H7 (cell line): ENCODE measurements at places on chromosomes 5 and 9. TPM values are rescaled to one million over a fixed set of nuclear protein-coding genes. Genes with fewer than 3 reads are reported as not detected.

Gene LSM11
- 4.6 and 6.5 TPM in 2 replicates for total RNA-seq

GRCh38 chr9:135320331-135320730 lies 159.3 kb upstream of the PPP1R26 start:
- peak; percentile 13 for DNase-seq

- no peak for DNase-seq
Observed at GRCh38 chr5:62354028-62354874, 48.2 kb downstream of the KIF2A start.

GRCh38 chr9:33354651-33355211 lies 47.6 kb downstream of the AQP7 start:
- no peak for DNase-seq

GRCh38 chr9:113219186-113219936 lies 1.7 kb downstream of the FKBP15 start:
- DNase-seq = no peak

GRCh38 chr5:106730912-106731311 lies 939.8 kb downstream of the EFNA5 start:
- no peak for DNase-seq

DNA sequence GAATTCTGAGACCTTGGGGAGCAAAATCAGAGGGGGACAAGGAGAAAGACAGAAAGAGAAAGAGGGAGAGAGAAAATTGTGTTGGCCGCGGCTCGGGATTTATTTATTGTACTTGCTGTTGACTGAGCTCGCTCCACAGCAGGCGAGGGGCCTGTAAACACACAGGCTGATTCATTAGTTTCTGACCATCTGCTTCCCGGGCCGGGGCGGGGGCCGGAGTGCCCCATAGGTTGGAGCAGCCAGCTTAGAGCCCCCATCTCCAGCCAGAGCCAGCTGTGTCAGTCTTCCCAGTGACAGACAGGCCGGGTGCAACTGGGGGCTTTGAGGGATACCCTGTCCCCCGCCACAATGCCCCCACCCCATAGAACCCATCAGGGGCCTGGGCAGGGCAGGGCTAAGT lies 30.9 kb downstream of the NTNG2 start:
- DNase-seq = no peak

Gene SLIT3
- total RNA-seq = 0.48 and 0.97 TPM in 2 replicates

Gene FBLL1
- 3.3 and 4.0 TPM in 2 replicates for total RNA-seq

- no peak for DNase-seq
Observed at GRCh38 chr9:71941998-71942567, 30.6 kb downstream of the C9orf85 start.

DNA sequence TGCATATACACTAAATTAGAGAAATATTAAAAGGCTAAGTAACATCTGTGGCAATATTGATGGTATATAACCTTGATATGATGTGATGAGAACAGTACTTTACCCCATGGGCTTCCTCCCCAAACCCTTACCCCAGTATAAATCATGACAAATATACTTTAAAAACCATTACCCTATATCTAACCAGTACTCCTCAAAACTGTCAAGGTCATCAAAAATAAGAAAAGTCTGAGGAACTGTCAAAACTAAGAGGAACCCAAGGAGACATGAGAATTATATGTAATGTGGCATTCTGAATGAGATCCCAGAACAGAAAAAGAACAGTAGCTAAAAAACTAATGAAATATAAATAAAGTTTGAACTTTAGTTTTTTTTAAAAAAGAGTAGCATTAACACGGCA lies 7.3 kb upstream of the IFNB1 start:
- no peak for DNase-seq

- DNase-seq = no peak
Observed at GRCh38 chr5:63255594-63255993, 677.0 kb downstream of the LRRC70 start.

GRCh38 chr9:18184401-18184800 lies 289.6 kb upstream of the ADAMTSL1 start:
- no peak for DNase-seq

Gene GRM6
- not detected in 2 replicates for total RNA-seq

DNA sequence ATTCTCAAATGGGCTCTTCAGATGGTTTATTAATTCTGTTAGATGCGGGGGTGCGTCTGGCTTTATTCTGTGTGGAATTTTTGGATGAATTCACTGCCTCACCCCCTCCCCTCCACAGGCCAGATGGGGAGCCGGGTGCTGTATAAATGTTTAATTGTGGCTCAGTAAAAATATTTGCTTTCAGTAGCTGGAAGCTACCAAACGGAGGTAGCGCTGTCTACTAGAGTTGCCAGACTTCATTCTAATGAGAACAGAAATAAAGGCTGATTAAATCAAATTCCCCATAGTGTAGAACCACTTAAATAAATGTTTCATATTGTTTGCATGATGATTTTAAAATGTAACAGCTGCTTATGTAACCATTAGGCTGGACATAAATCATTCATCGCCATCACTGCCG lies 34.5 kb upstream of the KCNMB1 start:
- no peak for DNase-seq

Gene ZNF346
- 25.0 and 26.4 TPM in 2 replicates for total RNA-seq

DNA sequence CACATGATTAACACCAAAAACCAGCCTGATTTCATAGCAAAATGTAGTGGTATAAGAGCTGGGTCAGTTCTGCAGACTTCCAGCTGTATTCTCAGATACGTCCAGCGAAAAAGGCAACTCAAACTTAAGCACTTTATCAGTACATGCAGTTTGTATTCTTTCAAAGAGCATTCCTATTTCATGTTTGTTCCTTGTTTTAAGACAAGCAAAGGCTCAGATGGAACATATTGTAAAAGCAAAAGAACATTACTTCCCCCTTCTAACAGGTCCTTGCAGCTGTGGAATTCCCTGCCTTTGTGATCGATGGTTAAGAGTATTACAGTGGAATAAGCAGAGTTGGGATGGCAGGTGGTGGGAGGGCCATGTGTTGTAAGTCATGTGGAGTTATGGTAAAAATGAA lies 86.3 kb upstream of the GRHPR start:
- no peak for DNase-seq

Gene ZBTB34
- 11.2 and 14.1 TPM in 2 replicates for total RNA-seq

GRCh38 chr5:95786821-95787418 lies 35.6 kb downstream of the GLRX start:
- DNase-seq = no peak

Gene IL13
- not detected in 2 replicates for total RNA-seq

Gene PDE4D
- total RNA-seq = 4.1 and 5.3 TPM in 2 replicates

GRCh38 chr5:57311921-57312735 lies 138.3 kb downstream of the GPBP1 start:
- no peak for DNase-seq

DNA sequence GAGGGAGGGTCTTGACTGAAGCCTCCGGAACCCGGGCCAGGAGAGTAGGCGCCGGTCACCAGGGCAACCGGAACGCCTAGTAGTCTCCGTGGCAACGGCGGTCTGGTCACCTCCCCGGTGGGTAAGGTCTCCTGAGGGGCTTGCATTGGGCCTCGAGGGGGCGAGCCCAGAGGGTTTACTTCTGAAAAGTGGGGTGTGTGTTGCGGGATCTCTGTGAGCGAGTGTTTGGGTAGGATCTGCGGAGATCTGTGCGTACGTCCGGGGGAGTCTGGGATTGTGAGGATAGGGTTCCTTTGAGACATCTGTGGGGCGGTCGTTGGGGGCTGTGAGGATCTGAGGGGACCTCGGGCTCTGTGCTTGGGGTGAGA lies at the start of gene FAM221B:
Gene FAM221B, minus strand, starts transcription at position 17 of the 368 bp plus-strand sequence. CDS start 2,571 bp downstream, outside the sequence.
- DNase-seq = peak; percentile 85

Gene LCN10
- 0.76 and 1.4 TPM in 2 replicates for total RNA-seq

- no peak for DNase-seq
Observed at GRCh38 chr5:76351577-76351976, 51.5 kb upstream of the IQGAP2 start.

GRCh38 chr5:142619815-142620214 lies 66.1 kb downstream of the FGF1 start:
- no peak for DNase-seq

- DNase-seq = no peak
Observed at GRCh38 chr5:20655211-20655610, 667.2 kb upstream of the CDH18 start.

Gene DMGDH
- total RNA-seq = 1.1 TPM in 1 of 2 replicates, not detected in the other

- DNase-seq = peak; percentile 53
Observed at GRCh38 chr5:3394891-3395599, 200.6 kb upstream of the IRX1 start.
